ENCODE measurements at places on chromosomes 2 and 18.

DNA sequence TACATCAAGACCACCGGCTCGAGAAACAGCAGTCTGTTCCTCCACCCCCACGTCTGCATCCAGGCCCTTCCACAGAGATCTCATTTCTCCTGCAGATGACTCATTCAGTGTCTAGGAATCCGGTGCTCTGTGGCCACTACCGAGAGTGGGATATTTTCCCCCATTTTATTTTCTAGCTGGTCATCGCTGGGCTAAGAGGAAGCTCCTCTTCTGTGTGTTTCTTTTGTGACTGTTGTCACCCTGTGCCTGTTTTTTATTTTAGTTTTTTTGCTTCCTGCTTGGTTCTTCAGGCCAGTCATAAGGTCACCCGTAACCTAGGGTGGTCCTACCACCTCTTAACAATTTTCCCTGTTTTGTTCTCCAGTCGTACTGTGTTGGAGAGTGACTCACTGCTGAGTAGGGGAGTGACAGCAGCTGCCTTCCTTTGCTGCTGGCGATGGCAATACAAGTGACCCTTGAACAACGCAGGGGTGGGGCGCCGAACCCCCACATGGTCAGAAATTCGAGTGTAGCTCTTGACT lies 6.7 kb downstream of the RAMP1 start:
- no peak for DNase-seq

DNA sequence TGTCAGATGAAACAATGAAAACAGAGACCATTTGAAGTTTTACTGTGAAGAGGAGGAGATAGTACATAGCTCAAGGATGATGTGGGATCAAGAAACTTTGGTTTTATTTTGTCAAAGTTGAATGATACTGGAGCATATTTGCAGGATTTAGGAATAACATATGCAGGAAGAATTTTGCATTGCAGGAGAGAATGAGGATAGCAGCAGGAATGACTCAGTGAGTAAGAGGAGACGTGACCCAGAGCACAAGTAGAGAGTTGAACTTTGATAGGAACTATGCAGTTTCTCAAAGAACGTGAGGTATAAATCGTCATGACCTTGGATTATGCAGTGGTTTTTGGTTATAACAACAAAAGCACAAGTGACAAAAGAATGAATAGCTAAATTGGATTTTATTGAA lies 47.7 kb downstream of the MAPRE2 start:
- no peak for DNase-seq

DNA sequence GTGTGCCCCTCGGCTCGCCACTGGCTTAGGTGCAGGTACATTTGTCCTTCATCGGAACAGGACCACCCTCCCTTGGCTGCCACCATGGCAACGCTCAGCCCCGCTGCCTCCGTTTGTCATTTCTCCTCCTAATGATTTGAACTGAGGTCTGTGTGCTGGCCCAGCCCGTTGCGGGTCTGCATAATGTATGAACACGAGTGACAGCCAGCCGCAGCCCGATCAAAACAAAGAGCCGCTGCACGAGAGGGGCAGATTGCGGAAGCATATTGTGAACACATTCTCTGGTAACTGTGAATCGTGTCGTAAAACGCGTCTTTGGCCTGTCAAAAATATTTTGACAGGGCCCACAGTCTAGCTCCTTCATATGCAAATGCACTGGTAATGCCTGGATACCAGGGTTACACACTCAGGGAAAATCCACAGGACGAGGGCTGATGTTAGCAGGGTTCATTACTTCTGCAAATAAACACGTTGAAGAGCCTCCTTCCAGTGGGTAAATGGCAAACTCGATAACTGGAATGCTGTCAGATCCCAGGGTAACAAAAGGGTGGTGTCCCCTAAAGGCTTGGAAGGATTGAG lies 137.0 kb downstream of the AGAP1 start:
- no peak for DNase-seq

DNA sequence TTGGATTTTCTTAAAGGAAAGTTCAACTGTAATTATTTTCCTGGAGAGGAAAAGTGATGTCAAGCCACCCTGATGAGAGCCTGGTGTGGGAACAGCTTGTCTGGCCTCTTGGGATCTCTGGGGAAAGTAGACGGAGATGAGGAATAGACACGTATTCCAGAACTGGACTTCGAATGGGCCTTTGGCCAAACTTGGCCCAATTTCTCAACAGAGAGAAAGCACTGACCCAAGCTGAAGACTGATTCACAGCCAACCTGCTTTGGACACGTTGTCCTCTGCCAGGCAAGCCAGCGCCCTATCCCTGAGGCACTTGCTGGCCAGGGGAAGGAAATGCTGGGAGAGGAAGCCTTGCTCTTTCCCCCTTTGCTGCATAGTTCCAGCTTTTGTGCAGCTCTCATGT lies 70.8 kb upstream of the CTAGE1 start:
- DNase-seq, result no peak

DNA sequence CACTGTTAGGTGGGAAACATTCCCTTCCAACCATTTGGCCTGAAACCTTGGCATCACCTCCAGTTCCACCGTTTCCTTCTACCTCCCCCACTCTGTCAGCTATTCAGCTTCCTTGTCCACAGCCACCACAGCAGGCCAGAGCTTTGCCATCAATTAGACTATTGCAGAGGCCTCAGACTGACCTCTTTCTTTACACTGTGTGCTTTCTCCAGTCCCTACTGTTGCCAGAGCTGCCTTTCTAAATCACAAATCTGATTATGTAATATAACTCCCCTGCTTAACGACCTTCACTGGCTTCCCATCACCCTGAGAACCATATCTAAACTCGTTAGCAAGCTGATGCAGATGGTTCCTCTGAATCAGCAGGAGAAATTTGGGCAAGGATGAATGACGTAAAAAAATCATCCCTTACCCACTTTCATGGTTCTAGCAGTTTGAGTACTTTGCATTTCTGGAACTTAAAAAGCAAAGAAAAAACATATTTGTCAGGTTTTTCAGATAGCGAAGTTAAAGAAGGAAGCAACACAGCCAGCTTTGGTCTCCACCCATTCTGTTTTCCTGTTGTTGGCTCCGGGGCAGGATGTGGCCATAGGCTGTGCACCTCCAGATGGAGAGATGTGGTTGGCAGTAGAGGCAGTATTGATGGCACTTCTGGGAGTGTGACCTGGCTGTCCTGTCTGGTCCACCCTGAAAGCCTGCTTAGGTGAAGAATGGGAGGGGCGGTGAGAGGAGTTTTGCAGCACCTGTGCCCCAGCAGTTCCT lies 422.1 kb downstream of the PARD3B start:
- DNase-seq, result no peak

- no peak for DNase-seq
These were observed 287.7 kb upstream of the GCFC2 start for GRCh38 chr2:75998451-75998850.

- no peak for DNase-seq
These were observed 21.8 kb downstream of the C2orf74 start for GRCh38 chr2:61183795-61184194.

GRCh38 chr18:48111587-48111986 lies 181.1 kb upstream of the SMAD2 start:
- DNase-seq, result no peak

DNA sequence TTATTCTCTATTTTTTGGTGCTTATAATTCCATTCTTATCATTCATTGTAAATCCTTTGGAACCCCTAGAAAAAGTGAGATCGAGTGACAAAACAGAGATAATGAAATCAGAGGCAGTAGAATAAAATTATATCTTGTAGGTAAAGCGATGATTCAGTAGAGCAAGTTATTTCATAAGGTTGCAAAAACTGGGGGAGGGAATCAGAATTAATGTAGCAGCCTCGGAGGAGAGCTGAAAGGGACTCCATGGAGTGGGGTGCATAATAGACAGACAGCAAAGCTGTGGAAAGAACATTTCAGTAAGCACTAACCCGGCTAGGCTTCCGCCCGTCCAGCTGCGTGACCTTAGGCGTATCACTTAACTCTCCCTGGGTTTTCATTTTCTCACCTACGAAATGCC lies 289.7 kb downstream of the EN1 start:
- DNase-seq, result no peak

DNA sequence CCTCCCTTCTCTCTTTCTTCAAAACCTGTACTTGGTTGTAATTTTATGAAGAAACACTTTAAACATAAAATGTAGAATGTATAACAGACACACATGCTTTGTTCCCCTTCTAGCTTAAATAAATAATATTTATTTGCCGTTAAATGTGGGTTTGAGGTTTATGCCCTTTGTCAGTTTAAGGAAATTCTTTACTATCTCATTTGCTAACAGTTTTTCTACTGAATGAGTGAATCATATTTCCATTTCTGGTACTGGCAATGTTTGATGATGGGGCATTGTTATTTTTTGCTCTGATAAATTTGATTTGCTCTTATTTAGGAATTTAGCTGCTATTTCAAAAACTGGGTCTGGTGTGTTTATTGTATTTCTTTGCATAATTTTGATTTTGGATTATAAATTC lies 555.6 kb downstream of the CCDC85A start:
- DNase-seq, result no peak
